Thoracic aorta endothelial cell (primary cell): ENCODE measurements at places on chromosomes 1 and 21. TPM values are rescaled to one million over a fixed set of nuclear protein-coding genes. Genes with fewer than 3 reads are reported as not detected.

The REN gene
- total RNA-seq = 0.07 TPM in 1 of 2 replicates, not detected in the other

The NFIA gene
- total RNA-seq = 32.1 and 43.4 TPM in 2 replicates

The TSPAN1 gene
- 0.80 and 0.93 TPM in 2 replicates for total RNA-seq

The BCL2L15 gene
- total RNA-seq = 0.43 and 1.1 TPM in 2 replicates

The NBPF20 gene
- total RNA-seq = 2.5 and 3.7 TPM in 2 replicates

The FCRL5 gene
- not detected in 2 replicates for total RNA-seq

The LHX4 gene
- total RNA-seq = under 0.01 TPM in 1 of 2 replicates, not detected in the other

The ADCY10 gene
- under 0.01 and 0.07 TPM in 2 replicates for total RNA-seq

The GIPC2 gene
- 19.3 and 30.9 TPM in 2 replicates for total RNA-seq

The CFHR1 gene
- total RNA-seq = not detected in 2 replicates

The DISC1 gene
- total RNA-seq = 18.0 and 20.3 TPM in 2 replicates

The CTNNBIP1 gene
- 24.3 and 24.7 TPM in 2 replicates for total RNA-seq
